ENCODE measurements at places on chromosomes 5 and 9.

- no peak for DNase-seq
Measured at GRCh38 chr5:143134900-143135299, 268.6 kb downstream of the NR3C1 start.

DNA sequence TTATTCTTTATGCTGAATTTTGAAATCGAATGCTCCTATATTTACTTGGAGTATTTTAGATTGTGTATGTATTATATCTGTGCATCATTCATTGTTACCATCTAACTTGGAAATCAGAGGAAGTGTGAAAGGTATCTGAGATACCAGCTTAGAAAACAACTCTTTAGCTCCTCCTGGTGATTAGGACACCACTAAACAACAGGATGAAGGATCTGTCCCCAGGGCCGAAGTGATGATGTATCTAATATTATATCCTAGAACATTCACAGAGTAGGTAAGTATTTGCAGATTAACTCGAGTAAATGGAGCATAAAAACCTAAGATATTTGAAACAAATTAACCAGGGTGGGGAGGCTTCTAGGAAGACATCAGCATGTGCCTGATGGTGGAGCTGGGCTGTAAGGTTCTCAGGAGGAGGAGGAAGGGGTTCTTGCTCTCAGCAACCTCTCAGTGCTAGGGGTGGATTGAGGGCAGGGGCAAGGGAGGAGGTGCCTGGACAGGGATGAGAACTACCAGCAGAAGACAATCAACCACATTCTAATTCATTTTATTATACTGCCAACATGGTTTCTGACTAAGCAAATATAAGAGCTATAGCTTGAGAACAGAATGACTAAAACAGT is 2.6 kb upstream of the NFIL3 start:
- DNase-seq = no peak

DNA sequence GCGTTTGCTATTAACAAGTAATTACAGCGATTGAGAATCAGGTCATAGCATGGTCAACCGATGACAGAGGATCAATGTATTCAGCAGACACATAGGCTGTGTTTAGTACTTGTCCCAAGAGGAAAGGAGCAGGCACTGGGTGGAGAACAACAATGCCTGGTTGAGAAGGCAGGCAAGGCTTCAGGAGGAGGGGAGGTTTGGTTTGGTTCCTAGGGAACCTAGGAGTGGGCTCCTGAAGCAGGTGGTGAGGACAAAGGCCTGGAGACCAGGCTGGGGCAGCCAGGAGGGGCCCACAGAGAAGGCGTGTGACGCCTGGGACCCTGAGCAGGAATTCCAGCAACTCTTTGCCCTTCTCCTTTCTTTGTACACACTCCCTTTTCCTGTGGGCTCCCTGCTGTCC is 195.6 kb downstream of the SPOCK1 start:
- DNase-seq = no peak

DNA sequence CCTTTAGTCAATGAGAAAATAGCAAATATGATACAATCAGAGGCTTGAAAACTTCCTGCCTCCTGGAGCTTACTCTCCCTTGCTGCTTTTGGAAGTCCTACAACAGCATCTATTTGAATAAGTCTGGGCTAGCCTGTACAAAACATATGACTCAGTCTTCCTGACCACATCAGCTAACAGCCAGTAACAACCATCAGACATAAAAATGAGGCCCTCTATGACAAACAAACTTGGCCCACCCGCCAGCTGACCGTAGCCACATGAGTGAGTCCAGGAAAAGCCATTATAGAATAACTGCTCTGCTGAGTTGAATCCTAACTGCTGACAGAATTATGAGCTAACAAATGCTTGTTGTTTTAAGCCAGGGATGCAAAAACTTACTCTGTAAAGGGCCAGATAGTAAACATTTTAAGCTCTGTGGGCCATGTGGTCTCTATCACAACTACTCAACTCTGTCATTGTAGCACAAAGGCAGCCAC is 347.6 kb downstream of the PTPRD start:
- DNase-seq = no peak

DNA sequence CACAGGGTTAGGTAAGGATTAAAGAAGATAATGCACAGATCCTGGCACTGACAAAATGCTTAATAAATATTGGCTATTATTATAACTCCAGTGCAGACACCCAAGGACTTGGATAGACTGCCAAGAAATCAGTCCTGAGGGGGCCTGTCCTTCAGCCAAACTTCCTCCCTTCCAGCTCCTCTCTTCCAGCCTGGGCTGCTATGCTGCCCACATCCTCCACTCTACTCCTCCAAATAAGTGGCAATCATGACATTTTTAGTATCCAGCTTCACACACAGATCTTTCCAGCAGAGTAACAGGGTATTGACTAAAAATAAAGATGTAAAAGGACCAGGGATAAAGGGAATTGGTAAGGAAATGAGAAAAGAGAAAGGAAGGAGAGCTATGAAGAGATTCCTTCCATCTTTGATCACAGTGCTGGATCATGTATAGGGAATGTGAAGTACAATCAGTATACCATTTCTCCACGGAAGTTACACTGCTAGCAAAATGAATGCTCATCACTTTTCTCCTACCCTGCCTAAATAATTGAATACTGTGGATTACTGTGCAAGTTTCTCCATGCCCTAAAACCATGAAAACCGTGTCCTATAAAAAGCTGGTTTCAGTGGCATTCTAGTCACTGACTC is 136.0 kb upstream of the OSMR start:
- DNase-seq = no peak

- DNase-seq = no peak
Measured at GRCh38 chr5:131270809-131271208, 7.0 kb downstream of the CDC42SE2 start.

- DNase-seq = no peak
Measured at GRCh38 chr5:145579301-145579700, 255.8 kb downstream of the PRELID2 start.

DNA sequence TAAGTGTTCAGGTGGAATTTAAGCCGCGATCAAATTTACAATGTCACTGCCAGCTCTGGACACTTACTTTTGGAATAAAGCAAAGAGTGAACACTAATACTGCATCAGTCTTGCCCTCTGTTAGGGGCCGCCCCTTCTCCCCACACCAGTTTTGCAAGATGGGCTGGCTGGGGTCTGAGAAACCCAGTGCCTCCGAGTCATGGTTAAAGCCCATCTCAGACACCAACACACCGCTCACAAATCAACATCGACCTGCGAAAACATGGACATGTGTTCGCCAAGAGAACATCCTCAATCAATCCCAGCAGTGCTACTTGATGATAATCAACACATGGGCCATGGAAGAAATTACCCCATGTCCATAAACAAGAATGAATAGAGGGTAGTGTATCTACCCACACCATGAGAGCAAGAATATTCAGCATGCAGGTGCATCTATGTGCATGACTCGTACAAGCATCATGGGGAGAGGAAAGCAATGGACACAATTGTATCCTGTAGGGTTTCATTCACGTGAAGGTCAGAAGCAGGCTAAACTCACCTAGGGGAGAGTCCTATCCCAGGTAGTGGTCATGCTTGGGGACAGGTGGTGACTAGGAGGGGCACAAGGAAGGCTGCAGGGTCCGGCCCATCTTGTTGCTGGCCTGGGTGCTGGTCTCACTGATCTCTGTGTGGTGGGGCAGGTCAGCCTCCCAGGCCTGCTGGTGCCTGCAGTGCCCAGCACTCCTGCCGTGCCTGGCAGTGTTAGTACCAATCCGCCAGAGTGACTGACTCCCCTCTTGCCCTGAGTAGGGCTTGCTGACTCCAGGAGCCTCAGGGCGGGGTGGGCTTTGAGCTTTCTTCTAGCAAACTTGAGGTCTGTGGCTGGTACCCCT is 5.0 kb downstream of the S1PR3 start:
- no peak for DNase-seq

DNA sequence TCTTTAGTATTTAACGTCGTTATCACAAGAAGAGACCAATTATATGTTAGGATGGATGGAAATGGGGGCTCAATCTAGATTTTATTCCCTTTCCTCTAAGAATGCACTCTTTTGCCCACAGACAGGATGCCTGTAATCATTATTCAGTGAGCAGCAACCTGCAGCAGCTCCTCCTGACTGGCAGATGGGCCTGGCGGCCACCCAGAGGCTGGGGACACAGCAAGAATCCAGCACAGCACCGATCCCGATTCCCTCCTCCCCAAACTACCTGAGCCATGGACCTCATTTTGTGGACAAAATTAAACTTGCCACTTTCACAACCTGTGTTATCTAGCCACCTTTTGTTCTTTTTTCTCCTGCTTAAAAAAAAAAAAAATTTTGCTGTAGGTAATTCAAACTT is 101.0 kb downstream of the USP20 start:
- DNase-seq = no peak

- peak; percentile 50 for DNase-seq
Measured at GRCh38 chr9:130243015-130243881, 22.3 kb upstream of the HMCN2 start.

GRCh38 chr9:134220311-134220710 is 55.9 kb upstream of the RNU6ATAC start:
- DNase-seq = no peak

- DNase-seq = no peak
Measured at GRCh38 chr5:107612541-107612940, 58.2 kb downstream of the EFNA5 start.

DNA sequence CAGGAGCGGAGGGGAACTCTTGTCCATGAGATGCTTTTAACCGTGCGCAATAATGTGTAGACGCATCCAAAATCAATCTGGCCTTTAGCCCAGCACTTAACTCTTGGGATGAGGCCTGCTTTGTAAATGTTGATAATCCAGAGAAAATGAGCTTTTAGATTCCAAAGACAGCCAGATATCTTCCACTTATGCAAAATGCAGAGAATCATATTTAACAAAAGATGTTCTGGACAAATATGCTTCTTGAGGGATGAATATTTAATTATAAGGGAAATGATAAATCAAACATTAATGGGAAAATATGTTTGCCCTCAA is 5.6 kb downstream of the S1PR3 start:
- DNase-seq = no peak

GRCh38 chr9:79581794-79582193 is 10.0 kb downstream of the TLE4 start:
- DNase-seq = no peak

GRCh38 chr5:50401336-50401735 is 39.8 kb downstream of the EMB start:
- DNase-seq = no peak

DNA sequence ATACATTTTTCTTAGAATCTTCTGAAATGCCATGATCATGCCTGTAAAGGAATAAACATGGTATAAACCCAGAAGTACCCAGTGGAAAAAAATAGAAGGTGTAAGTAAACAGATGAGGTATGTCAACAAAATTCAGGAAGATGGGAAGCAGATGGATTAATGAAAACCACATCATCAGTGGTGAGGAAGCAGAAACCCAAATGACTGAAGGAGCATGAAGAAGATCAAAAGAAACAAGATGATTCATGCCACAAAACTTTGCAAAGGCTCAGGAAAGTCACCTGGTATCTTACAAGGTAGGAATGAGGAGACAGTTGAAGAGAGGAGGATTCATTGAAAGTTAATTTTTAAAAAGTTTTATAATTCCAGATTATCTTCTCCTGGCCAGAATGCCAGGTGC is 132.8 kb upstream of the PAPPA start:
- DNase-seq = no peak

DNA sequence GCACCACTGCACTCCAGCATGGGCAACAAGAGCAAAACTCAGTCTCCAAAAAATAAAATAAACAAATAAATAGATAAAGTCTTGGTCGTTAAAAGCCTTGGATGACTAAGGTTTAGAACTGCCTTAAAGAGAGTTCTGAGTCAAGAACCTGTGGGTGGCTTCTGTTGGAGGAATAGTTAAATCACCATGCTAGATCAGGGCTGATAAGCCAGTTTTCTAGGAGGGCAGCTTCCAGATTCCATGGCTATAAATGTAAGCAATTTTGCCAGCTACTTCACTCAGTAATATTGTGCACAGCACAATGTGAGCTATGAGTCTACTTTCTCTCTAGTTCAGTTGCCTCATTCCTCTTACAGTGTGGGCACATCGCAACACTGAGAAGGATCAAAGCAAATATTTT is 242.1 kb upstream of the NUDT12 start:
- DNase-seq = no peak

GRCh38 chr5:124252747-124253146 is 493.7 kb downstream of the ZNF608 start:
- no peak for DNase-seq

- no peak for DNase-seq
Measured at GRCh38 chr9:126499005-126499910, 114.5 kb upstream of the LMX1B start.

DNA sequence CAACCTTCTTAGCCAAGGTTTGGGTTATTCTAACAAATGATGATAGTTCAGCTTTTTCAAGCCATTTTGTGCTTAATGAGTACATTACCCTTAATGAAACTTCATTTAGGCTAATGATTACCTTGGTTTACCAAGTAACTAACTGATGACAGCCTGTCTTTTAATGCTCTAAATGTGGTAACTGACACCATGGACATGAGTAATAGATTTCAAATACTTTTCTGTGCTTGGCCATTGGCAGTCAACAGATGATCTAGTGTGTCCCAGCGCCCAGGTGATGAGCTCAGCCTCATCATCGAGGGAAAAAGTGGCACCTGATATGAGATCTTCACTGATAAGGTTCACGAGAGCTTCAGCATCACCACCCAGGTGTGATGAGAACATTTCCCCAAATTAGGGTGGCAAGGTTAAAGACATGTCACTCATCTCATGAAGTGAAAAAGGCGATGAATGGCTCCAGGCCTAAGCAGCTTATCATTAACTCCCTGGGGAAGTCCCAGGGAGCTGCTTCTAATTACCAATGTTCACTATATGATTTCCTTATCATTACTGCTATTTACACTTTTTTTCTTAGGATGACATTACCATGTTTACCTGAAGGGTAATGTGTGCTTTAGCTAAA is 296.0 kb downstream of the SPOCK1 start:
- no peak for DNase-seq

GRCh38 chr9:132008855-132009812 is 70.5 kb downstream of the MED27 start:
- no peak for DNase-seq

- no peak for DNase-seq
Measured at GRCh38 chr9:5764130-5764868, 68.6 kb downstream of the ERMP1 start.

DNA sequence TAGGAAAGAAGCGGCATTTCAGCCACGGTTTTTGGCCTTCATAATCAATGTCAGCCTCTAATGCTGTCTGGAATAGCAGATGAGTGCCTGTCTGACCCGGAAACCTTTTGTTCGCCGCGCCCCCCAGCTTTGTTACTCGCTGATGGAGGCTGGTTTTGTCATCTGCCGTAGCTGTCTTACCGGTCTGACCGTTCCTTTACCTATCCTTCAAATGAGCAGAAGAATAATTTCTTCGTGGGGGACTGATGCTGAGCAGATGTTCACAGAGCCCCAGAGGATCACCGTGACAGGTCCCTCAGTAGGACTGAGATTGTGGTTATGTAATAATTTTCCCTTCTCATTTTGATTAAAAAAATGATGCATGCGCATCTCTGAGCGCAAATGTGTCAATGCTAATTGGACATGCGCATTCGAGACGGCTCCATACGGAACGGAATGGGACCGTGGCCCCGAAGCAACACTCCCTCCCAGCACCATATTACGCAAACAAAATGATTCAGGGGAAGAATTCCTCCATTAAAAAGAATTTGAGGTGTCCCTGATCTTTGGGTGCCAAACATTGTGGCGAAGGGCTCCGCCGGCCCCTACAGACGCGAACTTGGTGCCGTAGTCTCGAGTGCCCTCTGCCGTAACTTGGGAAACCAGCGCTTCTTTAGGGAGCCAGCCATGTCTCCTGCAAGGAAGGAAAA is 27.6 kb downstream of the TLX3 start:
- no peak for DNase-seq

Data from stimulated activated CD4-positive, alpha-beta T cell treated with anti-CD3 and anti-CD28 coated beads, Interleukin-1b, Interleukin-23, amount 100 ng/mL, for 1 hour (primary cell).